Kidney (tissue), 22 donors: ENCODE measurements at places on chromosomes 5 and 9. TPM values are rescaled to one million over a fixed set of nuclear protein-coding genes. Genes with fewer than 3 reads are reported as not detected.

The KLF9 gene
- total RNA-seq, result 100 TPM

The IRGM gene
- 0.44 TPM for total RNA-seq

The PCDHGA5 gene
- 2.8 TPM for total RNA-seq

The OLFML2A gene
- 12.2 TPM for total RNA-seq

The SLC6A3 gene
- 0.54 TPM for total RNA-seq

The ARHGEF37 gene
- total RNA-seq, result 21.8 TPM

The FBP2 gene
- total RNA-seq, result not detected

The MPDZ gene
- 25.1 TPM for total RNA-seq

GRCh38 chr5:132370181-132370970, 866 bp downstream of the SLC22A5 start:
- H3K4me3 ChIP-seq, result peak overlapping the region; percentile 72
- no peaks in the 10 kb centered on the region for H3K36me3 ChIP-seq
- no peaks in the 10 kb centered on the region for H3K27me3 ChIP-seq

- no peaks in the 10 kb centered on the region for H3K36me3 ChIP-seq
- no peaks in the 10 kb centered on the region for H3K4me1 ChIP-seq
- DNase-seq, result no peak
- H3K27me3 ChIP-seq, result no peaks in the 10 kb centered on the region
Measured at GRCh38 chr5:96876292-96876850, at the start of gene ERAP2. ERAP2 (plus strand) TSS chr5:96876500; CDS start chr5:96879686, 3,186 bp downstream.

DNA sequence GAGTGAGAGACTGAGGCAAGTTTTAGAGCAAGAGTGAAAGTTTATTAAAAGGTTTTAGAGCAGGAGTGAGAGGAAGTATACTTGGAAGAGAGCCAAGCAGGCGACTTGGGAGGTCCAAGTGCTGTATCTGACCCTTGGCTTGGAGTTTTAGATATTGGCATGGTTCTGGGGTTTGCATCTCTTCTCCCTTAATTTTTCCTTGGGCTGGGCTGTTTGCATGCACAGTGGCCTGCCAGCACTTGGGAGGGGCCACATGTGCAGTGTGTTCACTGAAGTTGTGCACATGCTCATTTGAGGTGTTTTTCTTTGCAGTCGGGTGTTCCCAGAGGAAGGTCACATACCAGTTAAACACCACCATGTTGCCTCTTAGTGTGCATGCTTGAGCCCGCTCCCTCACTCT, 464.1 kb downstream of the DMRT2 start:
- no peaks in the 10 kb centered on the region for H3K4me1 ChIP-seq
- no peaks in the 10 kb centered on the region for H3K27me3 ChIP-seq
- H3K4me3 ChIP-seq, result no peak overlapping the region

DNA sequence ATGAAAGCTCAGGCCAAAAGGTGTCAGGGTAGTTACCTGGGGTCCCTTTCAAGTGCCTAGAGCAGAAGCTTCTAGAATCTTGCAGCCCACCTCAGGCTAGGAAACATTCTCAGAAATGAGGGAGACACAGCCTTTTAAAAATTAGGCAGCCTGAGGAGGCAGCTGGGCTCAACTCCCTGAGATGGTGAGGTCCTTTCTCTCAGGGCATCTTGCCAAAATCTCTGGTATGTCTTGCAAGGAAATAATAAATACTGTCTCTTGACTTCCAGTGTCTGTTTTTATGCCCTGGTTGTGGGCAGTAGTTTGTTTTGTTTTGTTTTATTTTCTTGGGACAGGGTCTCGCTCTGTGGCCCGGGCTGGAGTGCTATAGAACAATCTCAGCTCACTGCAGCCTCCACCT, 100.9 kb upstream of the APC start:
- H3K27ac ChIP-seq, result peak overlapping the region; percentile 74
- peaks cover 24% of the 10 kb centered on the region for H3K4me1 ChIP-seq
- no peaks in the 10 kb centered on the region for H3K36me3 ChIP-seq
- no peak overlapping the region for H3K4me3 ChIP-seq

DNA sequence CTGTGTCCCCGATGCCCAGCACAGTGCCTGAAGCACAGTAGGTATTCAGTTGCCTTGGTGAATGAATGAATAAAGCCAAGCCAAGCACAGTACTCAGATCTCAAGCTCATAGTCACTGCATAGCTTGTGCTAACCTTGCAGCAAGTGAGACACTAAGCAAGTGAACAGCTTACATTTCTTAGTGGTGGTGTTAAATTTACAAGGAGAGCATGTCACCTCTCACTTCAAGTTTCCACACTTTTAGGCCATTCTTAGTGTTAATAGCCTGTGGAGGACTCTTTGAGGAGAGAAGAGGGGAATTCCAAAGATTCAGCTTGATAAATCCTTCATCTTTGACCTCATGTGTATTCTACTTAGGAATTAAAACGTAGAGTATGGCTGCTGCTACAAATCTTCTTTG, 104.7 kb downstream of the C9orf152 start:
- H3K36me3 ChIP-seq, result peaks cover 4% of the 10 kb centered on the region
- H3K27ac ChIP-seq, result no peak overlapping the region
- H3K4me1 ChIP-seq, result peaks cover 6% of the 10 kb centered on the region

DNA sequence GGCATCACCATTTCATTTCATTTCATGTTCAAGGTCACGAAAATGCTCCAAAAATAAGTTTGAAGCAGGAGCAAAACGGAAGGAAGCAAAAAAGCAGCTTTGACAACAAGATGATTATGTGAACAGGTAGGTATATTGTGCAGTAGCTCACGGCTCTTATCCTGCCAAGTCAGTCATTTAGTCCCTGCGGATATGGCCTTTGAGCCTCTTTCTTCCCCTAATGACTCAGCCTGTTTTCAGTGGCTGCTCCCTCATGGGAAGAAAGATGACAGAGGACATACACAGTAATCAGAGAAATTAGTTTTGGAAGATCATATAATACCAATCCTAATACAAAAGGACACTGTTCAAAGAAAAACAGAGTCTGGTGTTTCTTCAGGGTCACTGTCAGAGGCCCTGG, 155.8 kb upstream of the GRAMD2B start:
- H3K27ac ChIP-seq, result no peak overlapping the region
- no peaks in the 10 kb centered on the region for H3K27me3 ChIP-seq
- no peak for DNase-seq
- no peaks in the 10 kb centered on the region for H3K4me1 ChIP-seq
- H3K4me3 ChIP-seq, result no peak overlapping the region
- no peaks in the 10 kb centered on the region for H3K36me3 ChIP-seq

- H3K4me1 ChIP-seq, result peaks cover 2% of the 10 kb centered on the region
- H3K4me3 ChIP-seq, result no peak overlapping the region
- H3K27ac ChIP-seq, result no peak overlapping the region
- H3K36me3 ChIP-seq, result no peaks in the 10 kb centered on the region
- DNase-seq, result no peak
- H3K27me3 ChIP-seq, result no peaks in the 10 kb centered on the region
Measured at GRCh38 chr5:96648593-96648992, 13.6 kb upstream of the CAST start.

DNA sequence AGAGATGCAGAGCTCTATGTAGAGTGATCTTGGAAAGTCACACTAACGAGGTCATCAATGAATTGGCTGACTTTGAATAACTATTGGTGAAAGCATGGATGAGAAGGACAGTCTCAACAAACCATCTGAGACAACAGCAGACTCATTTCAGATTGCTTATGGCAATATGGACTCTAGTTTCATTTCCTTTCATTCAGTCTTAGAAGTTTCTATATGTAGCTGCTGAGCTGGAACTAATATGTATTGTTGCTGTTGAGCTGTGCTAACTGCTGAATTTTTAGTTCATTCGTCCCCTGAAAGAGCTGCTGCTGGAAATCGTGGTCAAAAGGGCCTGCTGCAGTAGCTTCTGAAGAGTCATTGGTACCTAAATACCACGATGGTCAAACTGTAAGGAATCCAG, 31.3 kb downstream of the TNFSF15 start:
- H3K4me1 ChIP-seq, result peaks cover 7% of the 10 kb centered on the region
- no peak for DNase-seq
- no peaks in the 10 kb centered on the region for H3K27me3 ChIP-seq
- no peaks in the 10 kb centered on the region for H3K36me3 ChIP-seq
- no peak overlapping the region for H3K4me3 ChIP-seq

DNA sequence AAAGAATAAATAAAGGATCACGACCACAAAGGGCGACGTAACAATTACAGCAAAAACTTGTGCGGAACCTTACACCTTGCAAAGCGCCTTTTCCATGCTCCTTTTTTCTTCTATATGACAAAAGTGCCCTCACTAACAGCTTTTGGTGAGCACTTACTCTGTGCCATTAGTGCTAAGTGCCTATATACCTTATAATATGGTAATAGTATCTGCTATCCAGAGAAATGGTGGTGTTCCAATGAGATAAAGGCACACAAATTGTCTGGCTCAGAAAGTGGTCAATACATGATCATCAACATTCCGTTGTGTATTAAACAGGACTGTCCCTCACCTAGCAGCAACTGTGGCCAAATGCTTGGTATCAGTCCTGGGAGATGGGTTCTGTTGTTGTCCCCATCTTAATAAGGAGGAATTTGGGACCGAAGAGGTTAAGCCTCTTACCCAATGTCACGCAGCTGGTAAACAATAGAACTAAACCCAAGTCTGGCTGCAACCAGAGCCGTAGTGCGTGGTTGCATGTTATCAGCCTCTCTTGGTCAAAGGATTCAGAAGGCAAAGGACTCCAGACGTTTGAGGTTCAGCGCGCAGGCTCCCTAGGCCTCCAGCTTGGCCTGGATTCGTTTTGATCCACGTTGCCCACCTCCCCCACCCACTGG, 564 bp upstream of the TOR2A start:
- no peak overlapping the region for H3K27ac ChIP-seq
- H3K27me3 ChIP-seq, result no peaks in the 10 kb centered on the region
- H3K36me3 ChIP-seq, result no peaks in the 10 kb centered on the region
- no peak for DNase-seq

DNA sequence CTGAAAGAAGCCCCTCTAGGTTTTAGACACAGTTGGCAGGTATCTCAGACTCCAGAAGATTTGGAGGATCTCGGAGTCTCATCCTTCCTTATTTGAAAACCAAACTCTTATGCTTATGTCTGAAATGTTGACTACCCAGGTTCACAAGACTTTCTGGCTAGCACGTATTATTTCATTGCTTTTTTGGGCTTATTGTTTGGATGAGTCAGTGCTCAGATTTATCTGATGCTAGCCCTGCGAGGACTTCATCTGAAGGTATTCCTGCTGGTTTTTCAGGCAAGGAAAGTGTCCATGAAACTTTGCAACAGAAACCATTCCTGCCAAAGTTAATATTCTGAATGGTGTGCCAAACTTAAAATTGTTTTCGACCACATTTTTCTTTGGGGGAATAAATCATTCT, 8.5 kb downstream of the OSTF1 start:
- DNase-seq, result no peak
- H3K36me3 ChIP-seq, result no peaks in the 10 kb centered on the region
- H3K27ac ChIP-seq, result no peak overlapping the region
- no peaks in the 10 kb centered on the region for H3K4me1 ChIP-seq

- DNase-seq, result no peak
- no peaks in the 10 kb centered on the region for H3K4me1 ChIP-seq
- H3K27ac ChIP-seq, result no peak overlapping the region
- H3K4me3 ChIP-seq, result no peak overlapping the region
Measured at GRCh38 chr9:29297592-29297991, 1724.3 kb upstream of the C9orf72 start.

- H3K4me1 ChIP-seq, result peaks cover 7% of the 10 kb centered on the region
- no peaks in the 10 kb centered on the region for H3K27me3 ChIP-seq
- H3K36me3 ChIP-seq, result no peaks in the 10 kb centered on the region
- no peak overlapping the region for H3K27ac ChIP-seq
- no peak overlapping the region for H3K4me3 ChIP-seq
Measured at GRCh38 chr5:78640662-78641474, 7.7 kb downstream of the LHFPL2 start.

- no peaks in the 10 kb centered on the region for H3K27me3 ChIP-seq
- no peak overlapping the region for H3K27ac ChIP-seq
- no peaks in the 10 kb centered on the region for H3K36me3 ChIP-seq
- no peak overlapping the region for H3K4me3 ChIP-seq
- no peak for DNase-seq
- H3K4me1 ChIP-seq, result no peaks in the 10 kb centered on the region
Measured at GRCh38 chr5:140575309-140575708, 10.7 kb downstream of the SLC35A4 start.

DNA sequence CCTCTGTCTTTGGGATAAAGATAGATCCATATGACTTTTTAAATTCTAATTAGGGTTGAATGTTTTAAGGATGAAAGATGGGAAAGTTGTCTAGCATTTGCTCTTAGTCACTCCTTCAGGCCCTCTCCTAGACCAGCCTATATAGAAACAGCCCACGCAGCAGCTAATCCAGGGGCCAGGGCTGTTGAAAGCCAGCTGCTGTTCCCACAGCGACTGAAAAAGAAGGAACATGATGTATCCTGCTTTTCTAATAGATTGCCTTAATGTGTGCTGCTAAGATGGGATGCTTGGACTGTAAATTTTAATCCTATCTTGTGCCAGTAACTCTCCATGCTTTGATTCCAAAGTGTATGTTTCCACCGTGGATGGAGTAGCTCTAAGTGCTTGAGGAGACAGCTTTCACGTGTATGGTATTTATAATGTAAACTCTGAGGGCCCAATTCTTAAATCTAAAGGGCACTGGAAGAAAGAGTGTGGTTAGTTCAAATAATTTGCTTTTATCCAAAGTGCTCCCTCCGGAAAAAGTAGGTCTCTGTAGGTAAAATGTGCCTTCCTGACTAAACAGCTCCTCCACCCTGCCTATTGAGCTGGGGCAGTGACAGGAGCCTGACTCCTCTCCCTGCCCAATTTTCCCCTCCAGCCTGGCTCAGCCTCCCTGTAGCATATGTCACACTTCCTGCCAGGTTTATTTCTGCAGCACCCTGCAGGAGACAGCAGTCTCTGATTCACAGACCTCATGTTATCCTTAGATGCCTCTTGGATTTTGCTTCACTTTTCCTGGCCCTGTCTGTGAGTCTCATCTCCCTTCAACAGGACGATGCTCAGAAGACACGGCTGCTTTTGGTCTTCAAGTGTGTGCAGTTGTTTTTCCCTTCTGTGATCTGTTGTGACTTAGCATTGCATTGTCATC, 33.2 kb downstream of the SLC36A1 start:
- H3K4me3 ChIP-seq, result no peak overlapping the region
- peak; percentile 11 for DNase-seq
- H3K4me1 ChIP-seq, result no peaks in the 10 kb centered on the region
- no peaks in the 10 kb centered on the region for H3K27me3 ChIP-seq
- no peaks in the 10 kb centered on the region for H3K36me3 ChIP-seq

DNA sequence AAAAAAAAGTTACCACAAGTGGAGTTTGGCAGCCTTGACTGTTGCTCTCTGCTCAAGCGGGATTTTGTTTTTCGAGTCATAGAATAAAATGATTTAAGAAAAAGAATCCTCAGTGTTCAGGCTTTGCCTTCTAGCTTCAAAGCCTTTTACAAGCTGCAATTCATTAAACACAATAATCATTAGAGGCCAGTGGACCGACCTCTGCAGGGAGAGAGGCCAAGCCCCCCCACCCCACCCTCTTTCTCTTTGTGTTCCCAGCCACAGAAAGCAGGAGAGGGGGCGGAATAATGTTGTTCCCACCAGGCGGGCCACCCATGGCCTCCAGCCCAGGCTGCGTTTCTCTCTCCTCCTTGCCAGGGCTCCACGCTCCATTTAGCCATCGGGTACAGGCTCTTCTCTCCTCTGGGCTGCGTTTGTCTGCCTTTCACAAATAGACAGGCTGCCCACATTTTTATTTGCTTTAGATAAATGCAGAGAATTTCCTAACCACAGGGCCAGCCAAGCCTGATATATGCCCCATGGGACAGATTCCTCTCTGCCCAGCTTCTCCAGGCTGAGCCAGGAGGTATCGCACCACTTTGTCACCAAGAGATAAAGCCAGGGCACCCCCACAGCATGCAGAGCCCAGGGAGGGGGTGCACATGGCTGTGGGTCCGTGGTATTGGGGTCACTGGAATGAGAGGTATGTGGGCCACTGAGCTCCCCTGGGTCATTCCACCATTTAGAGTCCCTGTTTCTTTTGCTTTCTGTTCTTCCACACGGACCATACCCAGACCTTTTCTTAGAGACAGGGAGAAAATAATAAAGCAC, 318.8 kb downstream of the PIK3R1 start:
- H3K4me3 ChIP-seq, result no peak overlapping the region
- peak overlapping the region; percentile 76 for H3K27ac ChIP-seq
- H3K27me3 ChIP-seq, result no peaks in the 10 kb centered on the region
- peaks cover 7% of the 10 kb centered on the region for H3K4me1 ChIP-seq
- no peaks in the 10 kb centered on the region for H3K36me3 ChIP-seq
